ENCODE measurements at places on chromosomes 13 and 19.

DNA sequence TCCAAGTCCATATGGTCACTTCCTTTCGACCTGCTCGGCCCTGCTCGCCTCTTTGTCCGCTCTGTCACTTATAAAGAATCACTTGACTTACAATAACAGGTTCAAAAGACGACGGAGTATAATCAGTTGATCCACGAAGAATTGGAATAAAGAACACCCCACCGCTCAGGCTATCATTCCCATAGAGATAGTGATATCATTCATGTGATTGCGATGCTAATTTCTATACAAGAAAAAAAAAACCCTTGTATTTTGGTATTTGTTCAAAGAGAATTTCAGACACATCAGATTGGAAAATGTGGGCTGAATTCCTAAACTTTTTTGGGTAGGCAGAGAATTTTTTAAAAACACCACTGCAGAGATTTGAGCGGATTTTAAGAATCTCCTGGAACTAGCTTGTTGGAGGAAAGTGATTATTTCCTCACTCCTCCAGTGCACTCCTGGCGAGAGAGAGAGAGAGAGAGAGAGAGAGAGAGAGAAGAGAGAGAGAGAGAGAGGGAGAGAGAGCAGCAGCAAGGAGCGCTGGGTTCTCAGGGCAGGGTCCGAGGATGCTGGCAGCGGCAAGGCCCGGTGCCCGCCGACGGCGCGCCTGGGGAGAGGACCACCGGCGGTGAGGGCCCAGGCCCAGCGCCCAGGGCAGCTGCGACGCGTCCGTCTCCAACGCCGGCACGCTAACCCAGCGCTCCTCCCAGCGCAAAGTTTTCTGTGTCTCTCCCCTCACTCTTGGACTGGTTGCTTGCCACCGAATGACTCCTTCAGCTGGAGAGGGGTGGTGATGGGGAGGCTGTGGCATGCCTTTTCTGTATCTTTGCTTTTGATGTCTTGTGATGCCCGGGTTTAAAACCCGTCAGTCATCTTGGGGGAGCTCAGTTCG lies 149.0 kb upstream of the ZNF536 start:
- peaks cover 12% of the 10 kb centered on the region for H3K36me3 ChIP-seq
- peak overlapping the region; percentile 37 for H3K27ac ChIP-seq
- peaks cover 59% of the 10 kb centered on the region for H3K27me3 ChIP-seq
- DNase-seq, result no peak
- H3K4me3 ChIP-seq, result no peak overlapping the region

DNA sequence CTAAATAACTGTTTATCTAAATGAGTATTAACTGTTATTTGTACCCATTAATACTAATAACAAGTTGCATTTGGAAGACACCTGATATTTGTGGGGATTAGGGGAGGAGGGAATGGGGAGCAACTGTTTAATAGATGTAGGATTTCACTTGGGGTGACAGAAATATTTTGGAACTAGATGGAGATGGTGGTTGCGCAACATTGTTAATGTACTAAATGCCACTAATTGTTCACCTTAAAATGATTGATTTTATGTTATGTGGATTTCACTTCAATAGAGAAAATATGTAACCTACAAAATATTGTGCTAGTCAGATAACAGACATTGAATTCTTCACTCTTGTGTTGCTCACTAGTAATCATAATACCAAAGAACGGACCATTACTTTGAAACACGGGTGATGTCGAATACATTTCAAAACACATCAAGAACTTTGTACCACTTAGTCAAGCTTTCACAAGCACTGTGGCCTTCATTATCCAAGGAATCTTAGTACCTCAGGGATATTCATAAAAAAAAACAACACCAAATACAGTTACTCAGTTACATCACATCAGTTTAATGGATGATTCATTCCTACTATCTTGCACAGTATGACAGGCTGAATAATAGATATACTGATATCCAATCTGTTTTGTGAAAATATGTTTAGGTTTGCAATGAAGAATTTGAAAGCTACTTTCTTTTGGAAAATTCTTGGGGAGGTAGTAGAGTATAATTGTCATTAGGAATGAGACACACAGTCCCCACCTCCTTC lies 721.8 kb downstream of the PCDH9 start:
- no peaks in the 10 kb centered on the region for H3K27me3 ChIP-seq
- H3K36me3 ChIP-seq, result no peaks in the 10 kb centered on the region
- DNase-seq, result no peak
- no peak overlapping the region for H3K27ac ChIP-seq
- H3K4me1 ChIP-seq, result no peaks in the 10 kb centered on the region
- H3K4me3 ChIP-seq, result no peak overlapping the region

DNA sequence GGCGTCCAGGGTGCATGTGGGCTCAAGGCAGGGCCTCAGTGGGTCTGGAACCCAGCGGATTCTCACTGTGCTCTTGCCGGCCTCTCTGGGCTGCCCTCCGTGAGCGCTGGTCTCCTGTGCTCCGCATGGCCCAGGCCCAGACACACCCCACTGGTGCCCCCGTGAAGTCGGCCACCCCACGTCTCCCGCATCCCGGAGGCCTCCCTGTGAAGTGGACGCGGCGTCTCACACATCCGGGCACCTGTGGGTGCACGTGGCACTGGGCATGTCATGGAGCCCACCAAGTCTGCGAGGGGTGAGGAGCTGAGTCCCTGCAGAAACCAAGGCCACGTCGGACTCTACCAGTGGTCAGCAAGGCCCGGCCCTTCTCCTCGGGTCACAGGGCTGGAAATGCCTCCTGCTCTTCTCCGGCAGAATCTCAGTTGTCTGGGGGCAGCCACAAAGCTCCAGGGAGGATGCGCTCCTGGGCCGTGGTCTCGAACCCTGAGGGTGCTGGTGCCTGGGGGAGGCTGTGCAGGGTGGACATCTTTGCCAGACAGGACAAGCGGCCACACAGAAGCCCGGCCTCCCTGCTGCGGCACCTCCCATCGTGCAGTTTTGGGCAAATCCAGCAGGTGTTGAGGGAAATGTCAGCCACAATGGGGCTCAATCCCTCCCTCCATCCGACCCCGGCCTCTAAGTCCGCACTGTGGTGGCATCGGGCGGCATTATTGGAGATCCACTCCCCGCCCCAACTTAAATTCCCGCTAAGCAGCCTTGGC lies 2.2 kb downstream of the C13orf46 start:
- no peaks in the 10 kb centered on the region for H3K27me3 ChIP-seq
- H3K4me1 ChIP-seq, result peaks cover 5% of the 10 kb centered on the region
- H3K36me3 ChIP-seq, result peaks cover 2% of the 10 kb centered on the region
- no peak overlapping the region for H3K4me3 ChIP-seq

GRCh38 chr19:51070334-51071094 lies 5.6 kb upstream of the KLK13 start:
- DNase-seq, result no peak
- peaks cover 10% of the 10 kb centered on the region for H3K27me3 ChIP-seq
- H3K36me3 ChIP-seq, result peaks cover 7% of the 10 kb centered on the region

GRCh38 chr13:50990818-50991506 lies 81.4 kb downstream of the RNASEH2B start:
- H3K36me3 ChIP-seq, result peaks cover 5% of the 10 kb centered on the region
- H3K27ac ChIP-seq, result peak overlapping the region; percentile 75
- H3K4me1 ChIP-seq, result peaks cover 15% of the 10 kb centered on the region

- H3K36me3 ChIP-seq, result no peaks in the 10 kb centered on the region
- no peak overlapping the region for H3K27ac ChIP-seq
- DNase-seq, result no peak
- H3K4me3 ChIP-seq, result no peak overlapping the region
Measured at GRCh38 chr13:109870274-109870673, 83.9 kb upstream of the IRS2 start.

DNA sequence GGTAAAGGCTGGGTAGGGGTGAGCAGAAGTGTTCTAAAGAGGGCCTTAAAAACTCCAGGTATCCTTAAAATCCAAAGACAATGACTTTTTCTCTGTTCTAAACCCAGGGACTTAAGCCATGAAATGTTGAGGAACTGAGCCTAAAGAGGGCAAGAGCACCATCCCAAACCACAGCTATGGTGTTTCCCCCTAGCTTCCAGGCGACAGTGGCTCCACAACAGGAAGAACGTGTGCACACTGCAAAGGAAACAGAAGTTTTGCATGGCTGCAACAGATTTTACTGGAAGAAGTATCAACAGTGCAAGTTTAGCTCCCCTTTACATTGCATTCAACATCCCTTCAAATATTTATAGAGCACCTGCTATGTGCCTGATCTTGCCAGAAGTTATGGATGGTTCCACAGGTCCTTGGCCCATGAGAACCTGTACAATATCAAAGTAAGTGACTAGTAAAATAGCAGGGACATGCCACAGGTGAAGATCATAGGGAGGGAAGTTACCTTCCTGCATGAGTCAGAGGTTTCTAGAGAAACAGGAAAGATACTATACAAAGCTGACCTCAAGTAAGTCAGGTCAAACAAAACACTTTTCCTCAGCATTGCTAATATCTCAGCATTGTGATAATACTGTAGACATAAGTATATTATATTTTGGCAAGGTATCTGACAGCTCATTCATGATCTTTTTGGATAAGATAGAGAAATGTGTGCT lies 8.4 kb upstream of the KCTD12 start:
- peaks cover 16% of the 10 kb centered on the region for H3K27me3 ChIP-seq
- H3K4me3 ChIP-seq, result no peak overlapping the region
- peaks cover 12% of the 10 kb centered on the region for H3K4me1 ChIP-seq

GRCh38 chr19:10227026-10227971 lies 3.8 kb downstream of the S1PR2 start:
- no peak for DNase-seq
- H3K27ac ChIP-seq, result no peak overlapping the region
- peaks cover 27% of the 10 kb centered on the region for H3K4me1 ChIP-seq
- H3K36me3 ChIP-seq, result peaks cover 5% of the 10 kb centered on the region
- no peaks in the 10 kb centered on the region for H3K27me3 ChIP-seq

DNA sequence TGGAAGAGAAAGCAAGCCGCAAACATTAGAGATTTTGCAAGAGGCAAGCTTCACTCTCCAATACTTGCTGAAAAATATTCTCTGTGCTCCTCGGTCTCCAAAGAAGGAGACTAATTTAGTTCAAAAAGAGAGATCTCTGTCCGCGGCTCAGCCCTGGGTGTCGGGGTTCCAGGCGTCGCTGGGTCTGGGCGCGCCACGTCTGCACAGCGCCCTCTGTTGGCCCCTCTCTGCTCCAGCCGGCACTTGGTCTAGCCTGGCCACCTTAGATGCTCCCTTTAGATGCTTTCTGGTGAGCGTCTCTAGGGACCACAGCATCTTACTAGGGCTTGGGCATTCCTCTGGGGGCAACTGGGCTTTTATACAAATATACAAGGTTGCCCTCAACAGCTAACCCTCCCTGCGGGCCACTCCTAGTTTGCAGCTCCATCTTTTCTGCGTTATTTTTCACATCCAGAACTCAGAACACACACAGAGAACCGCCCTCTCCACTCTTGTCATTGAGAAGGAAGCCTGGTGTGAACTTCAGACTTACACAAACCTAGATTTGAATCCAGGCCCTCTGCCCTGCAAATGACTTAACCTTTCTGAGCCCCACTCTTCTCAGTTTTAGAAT lies 78.3 kb downstream of the CYSLTR2 start:
- H3K27me3 ChIP-seq, result peaks cover 33% of the 10 kb centered on the region
- H3K27ac ChIP-seq, result no peak overlapping the region
- peaks cover 14% of the 10 kb centered on the region for H3K4me1 ChIP-seq
- peak overlapping the region; percentile 80 for H3K4me3 ChIP-seq
- DNase-seq, result peak; percentile 54

GRCh38 chr19:53019684-53020083 lies 6.0 kb downstream of the ERVV-1 start:
- H3K4me3 ChIP-seq, result no peak overlapping the region
- no peaks in the 10 kb centered on the region for H3K36me3 ChIP-seq
- no peak overlapping the region for H3K27ac ChIP-seq
- H3K4me1 ChIP-seq, result no peaks in the 10 kb centered on the region
- no peaks in the 10 kb centered on the region for H3K27me3 ChIP-seq
- no peak for DNase-seq

DNA sequence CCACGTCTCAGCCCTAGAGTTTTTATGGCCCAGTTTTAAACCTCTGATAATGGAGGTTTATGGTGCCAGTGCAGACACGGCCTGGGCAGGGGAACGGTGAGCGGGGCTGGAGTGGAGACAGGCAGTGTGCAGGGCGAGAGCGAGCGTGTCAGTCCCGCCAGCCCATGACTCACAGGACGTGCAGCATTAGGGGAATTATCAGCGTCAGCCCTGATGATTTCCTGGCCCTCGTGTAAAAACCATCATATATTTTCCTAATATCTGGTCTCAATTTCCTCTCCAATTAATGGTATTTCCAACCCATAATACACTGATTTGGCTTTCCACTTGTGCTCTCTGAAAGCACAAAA lies 104.6 kb upstream of the VSTM2B start:
- DNase-seq, result no peak
- H3K27me3 ChIP-seq, result peaks cover 24% of the 10 kb centered on the region

DNA sequence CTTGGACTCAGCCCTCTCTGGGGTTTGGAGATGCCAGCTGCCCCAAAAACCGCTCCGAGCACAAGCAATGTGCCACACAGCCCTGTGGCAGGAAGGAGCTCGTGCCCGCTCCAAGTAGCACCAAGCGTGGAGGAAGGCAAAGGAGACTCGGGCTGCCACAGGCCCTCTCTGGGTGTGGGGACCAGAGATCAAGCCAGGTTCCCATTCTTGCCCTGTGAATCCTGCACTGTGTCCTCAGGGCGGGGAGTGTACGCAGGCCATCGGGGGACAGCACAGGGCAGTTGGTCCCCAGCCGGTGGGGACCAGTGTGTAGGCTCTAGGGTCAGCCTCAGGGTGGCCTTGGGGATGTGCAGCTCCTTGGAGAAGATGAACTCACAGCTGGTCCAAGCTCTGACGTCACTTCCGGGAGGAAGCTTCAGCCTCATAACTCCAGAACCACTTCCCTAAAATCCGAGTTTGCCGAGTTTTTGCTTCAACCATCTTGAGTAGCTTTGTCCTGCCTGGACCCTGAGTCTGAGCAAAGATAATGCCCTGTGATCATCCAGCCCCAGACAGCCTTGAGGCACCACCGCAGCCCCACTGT lies 9.3 kb upstream of the CPAMD8 start:
- no peak overlapping the region for H3K4me3 ChIP-seq
- H3K27me3 ChIP-seq, result peaks cover 23% of the 10 kb centered on the region
- DNase-seq, result no peak
- H3K4me1 ChIP-seq, result peaks cover 2% of the 10 kb centered on the region
- no peaks in the 10 kb centered on the region for H3K36me3 ChIP-seq
- no peak overlapping the region for H3K27ac ChIP-seq

Measured in T-helper 17 cell (primary cell).